ENCODE measurements at places on chromosomes 1 and 21. TPM values are rescaled to one million over a fixed set of nuclear protein-coding genes. Genes with fewer than 3 reads are reported as not detected.
A peak's percentile ranks its signal among the peaks of the same experiment; 100 is the strongest.

GRCh38 chr1:198633675-198634121 is 5.1 kb upstream of the PTPRC start:
- peaks cover 17% of the 10 kb centered on the region for H3K4me1 ChIP-seq
- no peaks in the 10 kb centered on the region for H3K36me3 ChIP-seq
- DNase-seq, result no peak
- no peak overlapping the region for H3K4me3 ChIP-seq
- no peaks in the 10 kb centered on the region for H3K27me3 ChIP-seq

Gene SPRR4
- total RNA-seq, result not detected

DNA sequence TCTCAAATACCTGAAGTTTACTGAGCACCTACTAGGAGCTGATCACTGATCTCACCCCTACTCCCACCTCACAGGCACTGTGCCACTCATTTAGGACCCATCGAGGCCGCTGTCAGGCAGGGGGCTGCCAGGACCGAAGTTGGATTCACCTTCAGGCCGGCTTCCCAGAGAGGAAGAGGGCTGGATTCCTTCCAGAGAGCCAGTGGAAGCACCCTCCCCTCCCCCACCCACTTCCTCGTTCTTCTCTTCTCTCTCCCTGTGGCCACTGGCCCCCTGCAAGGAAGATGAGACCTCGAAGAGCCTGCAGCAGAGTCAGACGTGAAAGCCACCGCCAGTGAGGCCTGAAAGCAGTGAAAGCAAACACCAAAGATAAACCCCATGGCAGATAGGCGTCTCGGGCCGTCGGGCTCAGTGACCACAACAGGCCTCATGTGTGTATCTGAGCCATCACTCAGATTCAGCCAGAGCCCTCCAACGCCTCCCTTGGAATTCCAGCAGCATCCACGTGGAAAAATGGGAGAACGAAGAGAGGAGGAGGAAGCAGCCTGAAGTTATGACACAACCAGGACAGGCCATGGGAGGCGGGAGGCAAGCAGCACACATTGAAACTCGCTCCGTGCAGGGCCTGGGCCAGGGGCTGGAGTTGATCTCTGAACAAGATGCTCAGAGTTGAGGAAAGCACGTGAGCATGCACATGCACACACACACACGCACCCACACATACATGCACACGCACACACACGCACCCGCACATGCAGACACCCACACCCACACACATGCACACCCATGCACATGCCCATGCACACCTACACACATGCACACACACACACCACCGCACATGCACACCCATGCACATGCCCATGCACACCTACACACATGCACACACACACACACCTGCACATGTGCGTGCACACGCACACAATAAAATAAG is 6.2 kb upstream of the AGTRAP start:
- DNase-seq, result no peak
- no peaks in the 10 kb centered on the region for H3K36me3 ChIP-seq
- peak overlapping the region; percentile 57 for H3K27ac ChIP-seq
- no peaks in the 10 kb centered on the region for H3K27me3 ChIP-seq
- H3K4me3 ChIP-seq, result no peak overlapping the region

GRCh38 chr21:42570362-42570761 is 56.7 kb downstream of the SLC37A1 start:
- DNase-seq, result no peak
- H3K27me3 ChIP-seq, result no peaks in the 10 kb centered on the region
- H3K4me3 ChIP-seq, result no peak overlapping the region
- H3K4me1 ChIP-seq, result no peaks in the 10 kb centered on the region

DNA sequence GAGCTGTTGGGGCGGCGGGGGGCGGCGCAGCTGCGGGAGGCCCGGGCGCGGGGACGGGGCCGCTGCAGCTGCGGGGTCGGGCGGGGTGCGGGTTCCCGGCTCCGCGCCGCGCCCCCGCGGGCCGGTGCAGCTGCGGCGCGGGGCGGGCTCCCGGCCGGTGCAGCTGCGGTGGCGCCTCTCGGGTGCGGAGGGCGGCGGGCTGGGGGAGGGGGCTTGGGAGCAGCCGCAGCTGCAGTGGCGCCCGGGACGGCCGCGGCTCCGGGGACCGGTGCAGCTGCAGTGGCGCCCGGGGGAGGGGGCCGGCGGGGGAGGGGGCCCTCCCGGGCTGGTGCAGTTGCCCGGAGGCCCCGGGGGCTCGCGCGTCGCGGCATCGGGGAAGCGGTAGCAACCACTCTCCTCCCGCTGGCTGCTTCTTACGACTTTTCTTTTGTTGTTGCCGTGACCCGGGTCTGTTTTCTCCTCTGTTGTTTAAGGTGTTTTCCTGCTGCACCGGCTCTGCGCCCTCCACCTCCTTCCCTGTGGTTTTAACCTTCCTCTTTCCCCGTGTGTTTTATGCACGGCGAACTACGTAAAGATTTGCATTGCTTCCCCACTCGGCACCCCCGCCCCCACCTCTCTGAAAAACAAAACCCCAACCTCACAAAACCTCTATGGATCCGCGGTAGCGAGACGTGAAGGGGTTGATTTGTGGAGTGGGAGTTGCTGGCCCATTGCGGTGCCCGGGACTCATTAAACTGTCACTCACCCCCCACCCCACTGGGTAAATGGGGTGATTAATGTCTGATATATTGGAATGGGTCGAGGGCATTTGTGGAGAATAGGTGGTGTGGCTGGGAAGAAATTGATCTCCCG is 1.7 kb upstream of the ZBTB18 start:
- DNase-seq, result peak; percentile 75
- H3K4me3 ChIP-seq, result peak overlapping the region; percentile 90
- H3K27ac ChIP-seq, result peak overlapping the region; percentile 98
- peaks cover 12% of the 10 kb centered on the region for H3K36me3 ChIP-seq
- peaks cover 22% of the 10 kb centered on the region for H3K4me1 ChIP-seq

DNA sequence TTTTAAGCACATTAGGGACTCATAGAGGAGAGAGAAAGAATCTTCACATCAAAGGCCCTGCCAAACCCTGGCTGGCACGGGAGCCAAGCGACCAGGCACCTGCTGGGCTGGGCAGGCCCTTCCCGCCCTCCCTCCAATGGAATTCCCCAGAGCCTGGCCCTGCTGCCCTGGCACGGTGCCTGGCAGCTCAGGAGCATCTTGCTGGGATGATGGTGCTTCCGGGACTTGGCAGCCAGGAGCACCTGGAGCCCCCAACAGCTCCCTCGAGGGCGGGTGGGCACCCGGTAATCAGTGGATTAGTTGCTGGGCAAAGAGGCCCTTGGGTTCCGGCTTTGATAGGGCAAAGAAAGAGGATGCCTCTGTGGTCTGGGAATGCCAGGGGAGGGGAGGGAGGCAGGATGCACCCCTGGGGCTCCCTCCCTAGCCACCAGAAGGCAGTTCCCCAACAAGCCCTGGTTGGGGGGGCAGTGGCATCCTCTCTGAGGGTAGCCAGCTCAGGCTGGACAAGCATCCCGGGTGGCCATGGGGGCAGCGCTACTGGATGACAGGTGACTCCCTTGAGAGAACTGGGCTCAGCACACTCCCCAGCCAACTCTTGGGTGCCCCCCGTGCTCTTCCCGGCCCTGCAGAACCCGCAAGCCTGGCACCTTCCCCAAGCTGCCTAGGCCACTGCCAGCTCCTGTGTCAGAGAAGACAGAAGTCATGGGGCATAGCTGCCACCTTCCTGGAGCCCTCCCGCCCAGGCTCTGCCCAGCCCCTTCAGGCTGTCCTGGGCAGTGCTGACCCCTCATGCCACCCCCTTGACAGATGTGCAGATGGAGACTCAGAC is 26.4 kb downstream of the KRTAP10-1 start:
- no peak overlapping the region for H3K4me3 ChIP-seq
- peaks cover 6% of the 10 kb centered on the region for H3K27me3 ChIP-seq
- H3K36me3 ChIP-seq, result no peaks in the 10 kb centered on the region
- H3K27ac ChIP-seq, result no peak overlapping the region

Gene UHMK1
- total RNA-seq, result 29.7 TPM

Gene CD5L
- 1.2 TPM for total RNA-seq

Gene LENEP
- total RNA-seq, result 0.09 TPM

GRCh38 chr1:174028495-174028894 is 6.3 kb upstream of the RC3H1 start:
- no peaks in the 10 kb centered on the region for H3K27me3 ChIP-seq
- no peak overlapping the region for H3K27ac ChIP-seq

DNA sequence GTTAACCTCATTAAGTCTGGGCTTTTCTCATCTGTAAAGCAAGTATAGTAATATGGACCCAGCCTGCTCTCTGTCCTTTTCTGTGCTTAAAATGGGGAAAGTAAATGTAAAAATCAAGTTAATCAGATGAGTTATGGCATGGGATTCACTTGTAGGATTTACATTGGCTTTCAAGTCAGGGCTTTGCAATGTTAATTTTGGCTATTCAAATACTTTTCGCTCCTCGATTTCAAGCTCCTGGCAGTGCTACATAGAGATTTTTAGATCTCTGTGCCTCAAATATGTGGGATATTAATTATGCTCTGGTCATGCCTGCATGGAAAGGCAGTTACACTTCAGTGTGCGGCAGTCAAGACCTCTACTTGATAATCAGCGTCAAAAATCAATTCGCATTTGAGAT is 709.8 kb downstream of the LTN1 start:
- H3K27me3 ChIP-seq, result no peaks in the 10 kb centered on the region
- H3K4me1 ChIP-seq, result no peaks in the 10 kb centered on the region
- H3K27ac ChIP-seq, result no peak overlapping the region

GRCh38 chr1:84582802-84583587 is 8.8 kb upstream of the CTBS start:
- H3K4me1 ChIP-seq, result no peaks in the 10 kb centered on the region
- no peak for DNase-seq
- H3K27ac ChIP-seq, result no peak overlapping the region
- no peaks in the 10 kb centered on the region for H3K27me3 ChIP-seq
- H3K4me3 ChIP-seq, result no peak overlapping the region

Gene DPH5
- total RNA-seq, result 44.4 TPM

GRCh38 chr1:218166268-218166945 is 118.7 kb upstream of the RRP15 start:
- H3K4me1 ChIP-seq, result no peaks in the 10 kb centered on the region
- H3K27ac ChIP-seq, result no peak overlapping the region
- no peak overlapping the region for H3K4me3 ChIP-seq
- no peak for DNase-seq
- H3K36me3 ChIP-seq, result no peaks in the 10 kb centered on the region
- H3K27me3 ChIP-seq, result peaks cover 55% of the 10 kb centered on the region

- H3K4me1 ChIP-seq, result no peaks in the 10 kb centered on the region
- H3K27ac ChIP-seq, result no peak overlapping the region
- H3K27me3 ChIP-seq, result no peaks in the 10 kb centered on the region
- H3K4me3 ChIP-seq, result no peak overlapping the region
Observed at GRCh38 chr1:6066680-6067079, 21.0 kb downstream of the KCNAB2 start.

Gene SERTAD4
- 0.33 TPM for total RNA-seq

Gene OR2T34
- not detected for total RNA-seq

GRCh38 chr1:72623299-72623708 is 341.0 kb upstream of the NEGR1 start:
- no peaks in the 10 kb centered on the region for H3K27me3 ChIP-seq
- peak; percentile 24 for DNase-seq
- H3K36me3 ChIP-seq, result no peaks in the 10 kb centered on the region
- H3K4me3 ChIP-seq, result no peak overlapping the region

Gene HSPB7
- under 0.01 TPM for total RNA-seq

DNA sequence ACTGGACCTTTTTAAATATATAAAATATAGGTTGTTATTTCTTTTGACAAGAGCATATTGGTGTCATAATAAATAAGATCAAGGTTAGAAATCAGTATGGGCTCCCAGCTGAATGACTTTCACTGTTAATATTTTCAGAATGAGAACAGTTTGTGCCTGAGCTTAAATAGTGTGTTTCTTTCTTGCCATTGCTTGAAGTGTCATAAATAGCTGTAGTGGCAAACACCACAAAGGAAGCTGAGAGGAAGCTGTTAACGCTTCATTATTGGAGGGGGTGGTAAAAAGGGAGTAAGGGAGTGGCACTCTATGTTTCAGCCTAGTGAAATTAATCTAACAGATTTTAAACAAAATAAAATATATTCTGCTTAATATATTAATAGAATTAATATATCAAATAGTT is 1089.8 kb upstream of the NCAM2 start:
- no peak overlapping the region for H3K4me3 ChIP-seq
- H3K27me3 ChIP-seq, result no peaks in the 10 kb centered on the region
- DNase-seq, result no peak
- H3K27ac ChIP-seq, result no peak overlapping the region
- H3K36me3 ChIP-seq, result no peaks in the 10 kb centered on the region
- no peaks in the 10 kb centered on the region for H3K4me1 ChIP-seq

DNA sequence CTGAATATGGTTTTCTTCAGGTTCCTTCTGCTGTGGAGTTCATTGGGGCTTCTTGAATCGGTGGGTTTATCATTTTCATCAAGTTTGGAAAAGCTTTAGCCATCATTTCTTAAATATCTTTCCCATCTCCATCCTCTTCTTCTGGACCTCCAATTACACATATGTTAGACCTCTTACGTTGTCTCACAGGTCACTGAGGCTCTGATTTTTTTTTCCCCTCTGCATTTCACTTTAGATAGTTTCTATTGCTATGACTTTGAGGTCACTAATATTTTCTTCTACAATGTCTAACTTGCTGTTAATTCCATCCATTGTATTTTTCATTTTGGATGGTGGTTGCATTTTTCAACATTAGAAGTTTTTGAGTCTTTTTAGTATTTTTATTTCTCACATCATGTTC is 47.3 kb upstream of the CASZ1 start:
- H3K27me3 ChIP-seq, result no peaks in the 10 kb centered on the region
- no peak for DNase-seq
- H3K36me3 ChIP-seq, result no peaks in the 10 kb centered on the region

DNA sequence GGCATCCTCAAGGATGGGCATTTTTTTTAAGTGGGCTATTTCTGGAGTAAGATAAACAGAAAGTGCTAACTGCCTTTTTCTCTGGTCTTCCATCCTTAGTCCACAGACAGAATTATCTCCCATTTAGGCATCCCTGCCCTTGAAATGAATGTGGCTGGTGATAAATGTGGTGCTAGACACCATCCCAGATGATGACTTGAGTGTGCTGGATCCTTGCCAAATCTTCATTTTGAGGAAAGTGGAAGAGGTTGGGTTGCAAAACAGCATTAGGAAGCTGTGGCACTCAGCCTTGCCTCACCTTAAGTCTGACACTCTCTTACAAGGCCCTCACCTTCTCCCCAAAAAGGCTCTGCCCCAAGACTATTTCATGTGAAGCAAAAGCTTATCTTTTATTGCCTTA is 19.2 kb downstream of the MAB21L3 start:
- no peaks in the 10 kb centered on the region for H3K36me3 ChIP-seq
- no peak for DNase-seq
- no peak overlapping the region for H3K4me3 ChIP-seq
- no peak overlapping the region for H3K27ac ChIP-seq
- peaks cover 7% of the 10 kb centered on the region for H3K4me1 ChIP-seq

- no peaks in the 10 kb centered on the region for H3K4me1 ChIP-seq
- DNase-seq, result no peak
- H3K36me3 ChIP-seq, result no peaks in the 10 kb centered on the region
- no peak overlapping the region for H3K4me3 ChIP-seq
- H3K27ac ChIP-seq, result no peak overlapping the region
- no peaks in the 10 kb centered on the region for H3K27me3 ChIP-seq
Observed at GRCh38 chr1:227392984-227393764, 74.9 kb upstream of the CDC42BPA start.

Gene CR2
- 8.5 TPM for total RNA-seq

Measured in thymus (tissue), 14 donors.